ENCODE measurements at places on chromosomes 7 and 10. TPM values are rescaled to one million over a fixed set of nuclear protein-coding genes. Genes with fewer than 3 reads are reported as not detected.

PFKP gene
- 651 TPM for total RNA-seq

GNAT3 gene
- total RNA-seq, result not detected

PLXDC2 gene
- 2.4 TPM for total RNA-seq

HYAL4 gene
- total RNA-seq, result under 0.01 TPM

ACTL6B gene
- total RNA-seq, result not detected

ZNF467 gene
- total RNA-seq, result 2.6 TPM

CRHR2 gene
- total RNA-seq, result not detected

PRLHR gene
- not detected for total RNA-seq

NCF1 gene
- not detected for total RNA-seq

SPDYE6 gene
- total RNA-seq, result not detected

CAPZA2 gene
- total RNA-seq, result 239 TPM

KLF14 gene
- total RNA-seq, result not detected

SFTPD gene
- not detected for total RNA-seq

DENND2A gene
- 0.66 TPM for total RNA-seq

MRC1 gene
- 8.8 TPM for total RNA-seq

SOSTDC1 gene
- not detected for total RNA-seq

PNLIPRP1 gene
- total RNA-seq, result not detected

EPDR1 gene
- total RNA-seq, result 14.8 TPM

ARMH3 gene
- 6.6 TPM for total RNA-seq

PNLIPRP3 gene
- not detected for total RNA-seq

IL6 gene
- total RNA-seq, result 16.7 TPM

DNAJC12 gene
- total RNA-seq, result 0.45 TPM

WASHC2A gene
- 41.8 TPM for total RNA-seq
